ENCODE measurements at places on chromosomes 2 and 18.

GRCh38 chr2:47091118-47091517 is 64.0 kb downstream of the STPG4 start:
- DNase-seq, result no peak

GRCh38 chr2:32832821-32833220 is 113.9 kb upstream of the LTBP1 start:
- DNase-seq, result no peak

DNA sequence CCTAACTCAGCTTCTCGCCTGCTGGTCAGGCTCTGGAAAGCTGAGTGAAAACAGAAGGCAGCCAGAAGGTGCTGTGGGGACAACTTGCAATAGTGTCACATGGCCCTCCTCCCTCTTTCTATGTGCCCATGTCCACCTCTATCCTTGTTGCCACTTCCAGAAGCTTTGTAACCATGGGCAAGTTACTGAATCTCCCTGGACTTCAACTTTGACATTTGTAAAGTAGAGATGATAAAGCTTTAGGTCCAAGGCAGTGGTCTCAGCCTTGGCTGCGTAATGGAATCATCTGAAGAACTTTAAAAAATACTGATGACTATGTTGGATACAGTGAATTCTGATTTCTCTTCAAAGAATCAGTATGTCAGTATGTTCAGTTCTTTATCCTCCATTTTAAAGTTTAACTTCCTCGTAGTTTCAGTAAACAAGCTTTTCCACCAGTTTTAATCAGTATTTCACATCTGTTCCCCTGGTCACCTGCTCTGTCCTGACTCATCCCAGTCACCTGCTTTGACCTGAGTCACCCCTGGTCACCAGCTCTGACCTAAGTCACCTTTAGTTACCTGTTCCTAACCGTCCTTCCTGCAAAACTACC is 245.2 kb upstream of the STON1 start:
- no peak for DNase-seq

- no peak for DNase-seq
Measured at GRCh38 chr2:173884025-173884802, 81.0 kb downstream of the SP3 start.

Data from GM06990 (cell line).